ENCODE measurements at places on chromosomes 2 and 18. TPM values are rescaled to one million over a fixed set of nuclear protein-coding genes. Genes with fewer than 3 reads are reported as not detected.

DNA sequence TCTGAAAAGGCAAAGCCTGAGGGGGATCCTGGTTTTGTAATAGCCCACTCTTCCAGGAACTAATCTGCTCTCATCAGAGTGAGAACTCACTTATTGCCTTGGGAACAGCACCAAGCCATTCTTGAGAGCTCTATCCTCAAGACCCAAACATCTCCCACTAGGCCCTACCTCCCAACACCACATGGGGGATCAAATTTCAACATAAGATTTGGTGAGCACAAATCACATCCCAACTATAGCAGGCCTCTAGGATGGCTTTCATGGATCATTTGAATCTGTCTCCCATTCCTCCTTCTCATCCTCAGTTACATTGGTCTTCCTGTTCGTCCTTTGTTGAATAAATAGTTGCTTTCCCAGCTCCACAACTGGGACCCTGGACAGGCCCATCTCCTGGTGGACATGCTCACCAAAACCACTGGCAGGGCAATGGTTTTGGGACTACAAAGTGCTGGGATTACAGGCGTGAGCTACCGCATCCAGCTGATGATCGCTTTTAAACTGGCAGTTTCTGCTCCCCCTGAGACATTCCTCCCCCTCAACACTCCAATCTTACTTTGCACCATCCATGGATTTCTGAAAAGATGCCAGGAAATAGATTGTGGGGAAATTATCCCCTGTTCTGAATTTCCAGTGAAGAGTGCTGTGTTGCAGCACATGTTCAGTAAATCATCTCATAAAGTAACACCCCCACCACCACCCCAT, 42.6 kb downstream of the MCFD2 start:
- no peak overlapping the region for H3K27ac ChIP-seq
- peaks cover 12% of the 10 kb centered on the region for H3K4me1 ChIP-seq
- no peak for DNase-seq

GRCh38 chr2:37344453-37345361, at the start of gene QPCT:
Gene QPCT (plus strand): TSS chr2:37344630. CDS start chr2:37344732, 102 bp downstream.
- DNase-seq, result peak; percentile 29
- H3K4me3 ChIP-seq, result peak within 1 kb of the TSS; percentile 56
- no peaks in the 10 kb centered on the region for H3K36me3 ChIP-seq
- H3K4me1 ChIP-seq, result no peaks in the 10 kb centered on the region

GRCh38 chr2:113138428-113139322, 11.3 kb downstream of the IL1RN start:
- DNase-seq, result no peak
- no peak overlapping the region for H3K27ac ChIP-seq
- no peaks in the 10 kb centered on the region for H3K4me1 ChIP-seq
- no peaks in the 10 kb centered on the region for H3K27me3 ChIP-seq
- no peaks in the 10 kb centered on the region for H3K36me3 ChIP-seq
- H3K4me3 ChIP-seq, result no peak overlapping the region

DNA sequence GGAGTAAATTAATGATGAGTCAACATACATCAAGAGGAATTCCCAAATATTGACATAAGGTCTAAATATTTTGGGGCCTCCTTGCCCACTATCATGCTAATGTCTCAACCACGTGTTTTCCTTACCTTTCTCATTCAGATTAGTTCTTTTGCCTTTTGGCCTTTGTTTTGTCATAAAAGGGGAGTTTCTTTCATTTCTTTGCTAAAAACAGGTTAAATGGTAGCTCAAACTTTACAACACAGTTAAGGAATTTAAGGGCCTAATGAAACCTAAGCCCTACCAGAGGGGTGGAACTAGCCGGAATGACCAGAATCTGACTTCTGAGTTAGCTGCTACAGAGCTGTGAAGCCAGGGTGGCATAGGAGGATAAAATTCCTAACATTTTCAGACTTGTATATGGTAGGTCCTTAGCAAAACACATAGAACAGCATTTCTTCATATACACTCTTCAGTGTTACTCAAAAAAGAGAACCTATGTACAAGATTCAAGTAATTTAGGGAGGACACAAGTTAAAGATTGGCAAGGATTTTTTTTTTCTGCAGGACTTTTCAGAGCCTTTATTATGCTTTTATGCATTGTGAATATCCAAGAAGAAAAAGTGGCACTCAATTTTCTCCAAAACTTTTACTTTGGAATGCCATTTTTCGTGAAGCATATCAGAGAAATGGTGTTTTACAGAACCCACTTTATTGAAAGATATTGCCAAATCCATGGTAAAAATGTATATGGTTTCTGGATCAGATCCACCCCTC, 633.1 kb downstream of the ARHGAP15 start:
- no peaks in the 10 kb centered on the region for H3K36me3 ChIP-seq
- H3K27ac ChIP-seq, result no peak overlapping the region
- H3K4me1 ChIP-seq, result no peaks in the 10 kb centered on the region
- H3K4me3 ChIP-seq, result no peak overlapping the region
- DNase-seq, result no peak
- H3K27me3 ChIP-seq, result no peaks in the 10 kb centered on the region

- no peaks in the 10 kb centered on the region for H3K27me3 ChIP-seq
- H3K4me3 ChIP-seq, result no peak overlapping the region
- no peak overlapping the region for H3K27ac ChIP-seq
- no peak for DNase-seq
- peaks cover 5% of the 10 kb centered on the region for H3K4me1 ChIP-seq
- no peaks in the 10 kb centered on the region for H3K36me3 ChIP-seq
Measured at GRCh38 chr2:71348302-71348701, 16.7 kb downstream of the ZNF638 start.

- H3K4me1 ChIP-seq, result no peaks in the 10 kb centered on the region
- no peak overlapping the region for H3K4me3 ChIP-seq
- no peak for DNase-seq
Measured at GRCh38 chr2:67015681-67016080, 381.5 kb upstream of the ETAA1 start.

DNA sequence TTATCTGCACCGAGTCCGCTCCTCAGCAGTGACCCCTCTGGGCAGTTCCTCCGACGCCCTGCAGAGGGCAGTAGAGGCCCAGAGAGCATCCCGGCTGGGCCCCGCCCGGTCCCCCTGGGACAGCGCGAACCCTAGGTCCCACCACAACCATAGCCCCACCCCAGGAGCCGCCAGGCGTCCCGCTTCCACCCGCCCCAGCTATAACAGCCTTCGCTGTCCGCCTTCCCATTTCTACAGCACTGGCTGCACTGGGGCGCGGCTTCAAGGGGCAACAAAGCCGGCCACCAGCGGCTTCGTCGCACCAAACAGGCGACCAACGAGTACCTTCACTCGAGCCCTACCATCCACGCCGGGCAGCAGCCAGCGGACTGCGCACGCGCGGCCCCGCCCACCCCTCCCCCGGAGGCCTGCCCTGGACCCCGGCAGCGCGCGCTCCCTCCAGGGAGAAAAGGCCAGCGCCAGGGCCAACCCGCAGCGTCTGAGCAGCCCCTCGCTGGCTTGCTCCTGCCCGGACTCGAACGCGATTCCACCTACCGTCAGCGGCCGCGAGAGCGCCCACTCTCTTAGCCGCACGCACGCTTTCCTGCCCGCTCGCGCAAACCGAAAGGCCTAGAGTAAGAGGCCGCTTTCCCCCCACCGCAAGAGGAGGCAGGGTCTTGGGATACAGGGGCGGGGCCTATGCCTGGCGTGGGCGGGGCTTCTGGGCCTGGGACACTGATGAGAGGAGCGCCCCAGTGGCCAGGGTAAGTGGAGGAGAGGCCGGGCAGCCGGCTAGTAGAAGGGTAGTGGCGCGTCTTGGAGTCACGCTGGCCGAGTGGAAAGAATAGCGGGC, at the start of gene NHEJ1:
TSS of gene NHEJ1 (minus strand) at position 630 of the 832 bp plus-strand sequence. CDS start 2,453 bp downstream, outside the sequence.
- H3K4me1 ChIP-seq, result peaks cover 5% of the 10 kb centered on the region
- no peaks in the 10 kb centered on the region for H3K27me3 ChIP-seq
- peak within 1 kb of the TSS; percentile 66 for H3K4me3 ChIP-seq
- DNase-seq, result peak; percentile 98

GRCh38 chr2:68487773-68488355, 20.5 kb downstream of the APLF start:
- no peaks in the 10 kb centered on the region for H3K27me3 ChIP-seq
- no peaks in the 10 kb centered on the region for H3K36me3 ChIP-seq
- no peak overlapping the region for H3K4me3 ChIP-seq
- no peak for DNase-seq

GRCh38 chr2:230124757-230125431, 56.2 kb upstream of the SLC16A14 start:
- H3K4me3 ChIP-seq, result no peak overlapping the region
- no peaks in the 10 kb centered on the region for H3K27me3 ChIP-seq
- no peak overlapping the region for H3K27ac ChIP-seq
- no peaks in the 10 kb centered on the region for H3K4me1 ChIP-seq
- DNase-seq, result no peak

DNA sequence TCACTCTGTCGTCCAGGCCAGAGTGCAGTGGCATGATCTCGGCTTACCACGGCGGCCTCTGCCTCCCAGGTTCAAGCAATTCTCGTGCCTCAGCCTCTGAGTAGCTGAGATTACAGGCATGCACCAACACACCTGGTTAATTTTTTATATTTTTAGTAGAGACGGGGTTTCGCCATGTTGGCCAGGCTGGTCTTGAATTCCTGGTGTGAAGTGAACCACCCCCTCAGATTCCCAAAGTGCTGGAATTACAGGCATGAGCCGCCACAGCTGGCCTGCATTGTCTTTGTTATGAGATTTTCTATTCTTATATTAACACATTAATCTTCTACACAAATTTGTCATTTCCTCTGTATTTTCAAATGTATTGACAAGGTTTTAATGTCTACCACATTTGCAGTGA, 75.2 kb downstream of the SEPTIN10 start:
- DNase-seq, result no peak
- no peak overlapping the region for H3K27ac ChIP-seq
- H3K4me3 ChIP-seq, result no peak overlapping the region
- peaks cover 6% of the 10 kb centered on the region for H3K4me1 ChIP-seq

DNA sequence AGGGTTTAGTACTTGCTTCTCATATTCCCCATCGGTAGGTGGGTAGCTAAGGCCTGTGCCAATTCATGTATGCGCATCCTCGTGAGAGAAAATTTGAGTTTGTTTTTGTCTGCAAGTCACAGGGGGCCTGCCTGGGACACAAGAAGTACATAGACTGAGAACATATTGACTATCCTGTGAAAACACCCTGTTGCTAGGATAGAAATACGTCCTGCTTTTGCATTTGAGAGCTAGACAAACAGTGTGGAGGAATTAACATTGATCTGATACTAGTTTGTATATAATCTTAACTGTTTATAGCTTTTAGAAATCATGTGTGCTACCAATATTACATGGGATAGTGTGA, 10.9 kb downstream of the WDR7 start:
- no peak overlapping the region for H3K4me3 ChIP-seq
- no peak for DNase-seq
- H3K36me3 ChIP-seq, result no peaks in the 10 kb centered on the region
- no peaks in the 10 kb centered on the region for H3K27me3 ChIP-seq
- no peak overlapping the region for H3K27ac ChIP-seq
- H3K4me1 ChIP-seq, result no peaks in the 10 kb centered on the region

DNA sequence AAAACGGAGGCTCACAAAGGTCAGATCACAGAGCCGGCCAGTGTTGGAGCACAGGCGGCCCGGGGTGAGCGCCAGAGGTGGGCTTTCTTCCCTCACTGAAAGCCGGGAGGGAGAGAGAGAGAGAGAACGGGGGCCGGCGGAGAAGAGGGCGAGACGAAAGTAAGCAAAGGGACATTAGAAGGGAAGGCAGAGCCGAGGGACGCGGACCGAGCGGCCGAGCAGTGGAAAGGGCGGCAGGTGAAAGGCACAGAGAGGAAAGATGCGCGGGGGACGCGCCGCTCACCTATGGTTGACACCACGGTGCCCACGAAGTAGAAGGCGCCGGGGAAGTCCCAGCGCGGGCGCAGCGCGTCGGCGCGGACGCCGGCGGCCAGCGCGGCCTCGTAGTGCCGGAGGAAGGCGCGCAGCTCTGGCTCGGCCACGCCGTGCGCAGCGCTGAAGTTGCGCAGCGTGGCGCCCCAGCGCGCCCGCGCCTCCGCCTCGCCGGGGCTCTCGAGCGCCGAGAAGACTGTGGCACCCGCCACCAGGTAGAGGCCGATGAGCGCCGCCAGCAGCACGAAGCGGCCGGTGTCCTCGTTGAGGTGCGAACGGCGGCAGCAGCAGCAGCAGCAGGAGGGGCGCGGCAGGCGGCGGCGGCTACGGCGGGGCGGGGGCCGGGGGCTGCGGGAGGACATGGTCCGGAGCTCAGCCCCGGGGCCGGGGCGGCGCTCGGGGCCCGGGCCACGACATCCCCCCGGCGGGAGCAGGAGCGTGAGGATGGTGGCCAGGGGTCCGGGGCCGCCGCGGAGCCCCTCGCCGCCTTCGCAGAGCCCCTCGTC, 166.9 kb downstream of the MSH2 start:
- H3K4me3 ChIP-seq, result no peak overlapping the region
- DNase-seq, result no peak
- peaks cover 15% of the 10 kb centered on the region for H3K4me1 ChIP-seq
- no peaks in the 10 kb centered on the region for H3K36me3 ChIP-seq

DNA sequence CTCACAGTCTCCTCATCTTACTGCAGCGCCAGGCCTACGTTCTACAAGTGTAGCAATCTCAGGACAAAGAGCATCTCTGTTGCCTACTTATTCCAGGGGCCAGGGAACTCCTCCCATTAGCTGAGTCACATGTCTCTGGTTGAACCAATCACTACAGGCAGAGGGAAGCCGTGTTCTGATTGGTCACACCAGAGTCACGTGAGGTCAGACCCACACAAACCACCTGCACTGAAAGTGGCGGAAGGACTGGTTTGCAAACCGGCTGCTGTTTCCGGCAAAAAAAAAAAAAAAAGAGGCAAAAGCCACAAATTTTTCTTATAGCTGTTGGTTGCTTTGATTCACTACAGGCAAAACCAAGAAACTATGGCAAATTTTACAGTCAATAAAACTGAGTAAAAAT, 21.9 kb upstream of the USP14 start:
- no peaks in the 10 kb centered on the region for H3K36me3 ChIP-seq
- no peaks in the 10 kb centered on the region for H3K4me1 ChIP-seq
- no peak overlapping the region for H3K4me3 ChIP-seq
- no peak overlapping the region for H3K27ac ChIP-seq
- no peak for DNase-seq

- no peak overlapping the region for H3K4me3 ChIP-seq
- H3K27me3 ChIP-seq, result no peaks in the 10 kb centered on the region
- H3K36me3 ChIP-seq, result no peaks in the 10 kb centered on the region
- no peak overlapping the region for H3K27ac ChIP-seq
- no peak for DNase-seq
Measured at GRCh38 chr2:173934895-173935294, 30.3 kb downstream of the SP3 start.

FOXI3 gene
- not detected for polyA plus RNA-seq

NEB gene
- 1.4 TPM for polyA plus RNA-seq

CRYGB gene
- not detected for polyA plus RNA-seq

UGT1A9 gene
- polyA plus RNA-seq, result not detected

AP1S3 gene
- 5.6 TPM for polyA plus RNA-seq

SDC1 gene
- 1.8 TPM for polyA plus RNA-seq

EML6 gene
- 0.40 TPM for polyA plus RNA-seq

MOB1A gene
- polyA plus RNA-seq, result 53.6 TPM

OLA1 gene
- 46.1 TPM for polyA plus RNA-seq

CCDC150 gene
- 1.1 TPM for polyA plus RNA-seq

TGIF1 gene
- polyA plus RNA-seq, result 78.1 TPM
